Hindlimb muscle (tissue), 1 donor: ENCODE measurements at places on chromosomes 7 and 10. TPM values are rescaled to one million over a fixed set of nuclear protein-coding genes. Genes with fewer than 3 reads are reported as not detected.

IL6 gene
- polyA plus RNA-seq: 0.41 TPM

TAC1 gene
- 0.80 TPM for polyA plus RNA-seq

LRGUK gene
- 1.3 TPM for polyA plus RNA-seq

LOXL4 gene
- polyA plus RNA-seq: 11.5 TPM

TAS2R4 gene
- polyA plus RNA-seq: 1.6 TPM

GHRHR gene
- 0.58 TPM for polyA plus RNA-seq

WDR86 gene
- 9.8 TPM for polyA plus RNA-seq

PKD2L1 gene
- not detected for polyA plus RNA-seq

DNA sequence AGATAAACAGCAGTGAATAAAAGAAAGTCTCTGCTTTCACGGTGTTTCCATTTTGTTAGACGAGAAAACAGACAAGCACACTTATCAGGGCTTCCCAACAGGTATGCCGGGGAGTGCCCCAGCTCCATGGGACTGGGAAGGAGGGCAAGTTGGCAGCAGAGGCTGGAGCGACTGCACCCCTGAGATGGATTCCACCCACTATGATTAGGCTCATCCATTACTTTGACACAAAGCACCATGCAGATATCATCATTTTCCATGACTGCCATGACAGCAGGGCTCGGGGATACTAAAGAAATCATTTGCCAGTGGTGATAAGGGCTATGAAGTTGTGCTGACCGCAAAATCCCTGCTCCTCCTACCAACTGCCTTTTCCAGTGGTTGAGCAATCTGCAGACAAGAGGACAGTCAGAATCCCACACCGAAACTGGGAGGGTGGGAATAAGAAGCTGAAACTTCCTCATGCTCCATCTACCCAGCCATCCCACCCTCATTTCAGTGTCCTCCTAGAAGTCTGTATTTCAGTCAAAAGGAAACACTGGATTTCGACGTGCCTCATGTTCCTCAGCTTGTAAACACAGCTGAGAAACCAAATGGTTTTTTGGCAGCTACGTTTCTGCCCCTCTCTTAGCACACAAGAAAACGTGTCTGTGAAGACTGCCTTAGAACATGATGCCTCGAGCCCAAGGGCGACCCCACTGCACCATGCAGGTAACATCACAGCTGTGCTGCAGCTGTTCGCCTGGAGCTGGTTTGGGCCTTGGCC is 15.5 kb downstream of the CREB3L2 start:
- DNase-seq: no peak

DNA sequence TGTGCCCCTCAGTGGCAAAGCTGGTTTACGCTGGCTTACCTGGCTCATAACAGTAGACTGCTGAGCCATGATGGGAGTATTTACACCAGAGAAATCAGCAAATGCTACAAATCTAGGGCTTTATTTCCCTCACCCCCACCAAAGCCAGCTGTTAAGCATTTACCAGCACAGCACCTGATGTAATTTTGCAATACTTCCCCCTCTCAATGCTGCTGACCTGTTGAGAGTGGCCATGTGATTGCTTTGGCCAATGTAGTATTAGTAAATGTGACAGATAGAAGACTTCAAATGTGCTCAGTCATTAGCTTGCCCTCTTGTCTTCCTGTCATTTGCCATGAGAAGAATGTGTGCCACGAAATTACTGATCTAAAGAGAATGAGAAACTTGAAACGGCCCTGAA is 46.6 kb downstream of the HERPUD2 start:
- no peak for DNase-seq

DNA sequence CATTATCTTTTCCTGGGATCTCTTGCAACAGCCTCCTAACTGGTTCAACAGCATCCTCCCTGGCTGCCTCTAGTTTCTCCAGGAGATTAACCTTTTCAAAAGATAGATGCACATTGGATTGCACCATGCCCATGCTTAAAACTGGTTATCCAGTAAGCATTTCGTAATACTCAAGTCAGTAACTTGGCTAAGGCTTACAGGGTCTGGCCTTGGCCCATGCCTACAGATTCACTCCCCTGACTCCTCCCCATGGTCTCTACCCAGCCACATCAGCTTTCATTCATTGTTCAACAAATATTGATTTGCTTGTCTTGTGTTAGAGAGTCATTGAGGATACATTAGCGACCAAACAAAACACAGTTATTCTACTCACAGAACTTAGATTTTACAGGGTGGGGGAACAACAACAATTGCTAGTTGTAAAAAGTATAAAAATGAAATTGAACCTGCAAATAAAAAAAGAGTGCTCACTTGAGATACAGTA is 1.8 kb upstream of the KIF20B start:
- DNase-seq: no peak

DNA sequence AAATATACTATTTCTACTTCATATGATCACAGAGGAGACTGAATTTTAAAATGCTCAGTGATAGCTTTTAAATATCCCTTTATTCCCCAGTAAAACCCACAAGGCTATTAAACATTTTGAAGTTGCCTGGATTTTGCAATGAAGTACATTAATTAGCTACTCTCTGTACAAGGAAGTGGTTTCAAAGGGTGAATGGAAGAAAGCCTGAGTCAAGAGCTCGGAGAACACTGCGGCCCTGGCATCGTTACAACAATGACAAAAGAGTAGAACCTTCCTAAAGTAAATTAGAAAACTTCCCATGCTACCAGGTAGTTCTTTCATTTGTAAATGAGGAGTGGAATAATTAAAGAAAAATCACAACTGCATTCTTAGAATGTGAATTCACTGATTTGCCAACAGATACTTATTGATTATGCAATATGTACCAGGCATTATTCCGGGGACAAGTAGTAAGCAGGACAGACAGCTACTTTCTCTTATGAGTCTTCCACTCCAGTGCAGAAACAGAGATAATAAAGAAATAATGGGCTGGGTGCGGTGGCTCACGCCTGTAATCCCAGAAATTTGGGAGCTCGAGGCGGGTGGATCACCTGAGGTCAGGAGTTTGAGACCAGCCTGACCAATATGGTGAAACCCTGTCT is 63.0 kb downstream of the ZNF22 start:
- DNase-seq: no peak

DNA sequence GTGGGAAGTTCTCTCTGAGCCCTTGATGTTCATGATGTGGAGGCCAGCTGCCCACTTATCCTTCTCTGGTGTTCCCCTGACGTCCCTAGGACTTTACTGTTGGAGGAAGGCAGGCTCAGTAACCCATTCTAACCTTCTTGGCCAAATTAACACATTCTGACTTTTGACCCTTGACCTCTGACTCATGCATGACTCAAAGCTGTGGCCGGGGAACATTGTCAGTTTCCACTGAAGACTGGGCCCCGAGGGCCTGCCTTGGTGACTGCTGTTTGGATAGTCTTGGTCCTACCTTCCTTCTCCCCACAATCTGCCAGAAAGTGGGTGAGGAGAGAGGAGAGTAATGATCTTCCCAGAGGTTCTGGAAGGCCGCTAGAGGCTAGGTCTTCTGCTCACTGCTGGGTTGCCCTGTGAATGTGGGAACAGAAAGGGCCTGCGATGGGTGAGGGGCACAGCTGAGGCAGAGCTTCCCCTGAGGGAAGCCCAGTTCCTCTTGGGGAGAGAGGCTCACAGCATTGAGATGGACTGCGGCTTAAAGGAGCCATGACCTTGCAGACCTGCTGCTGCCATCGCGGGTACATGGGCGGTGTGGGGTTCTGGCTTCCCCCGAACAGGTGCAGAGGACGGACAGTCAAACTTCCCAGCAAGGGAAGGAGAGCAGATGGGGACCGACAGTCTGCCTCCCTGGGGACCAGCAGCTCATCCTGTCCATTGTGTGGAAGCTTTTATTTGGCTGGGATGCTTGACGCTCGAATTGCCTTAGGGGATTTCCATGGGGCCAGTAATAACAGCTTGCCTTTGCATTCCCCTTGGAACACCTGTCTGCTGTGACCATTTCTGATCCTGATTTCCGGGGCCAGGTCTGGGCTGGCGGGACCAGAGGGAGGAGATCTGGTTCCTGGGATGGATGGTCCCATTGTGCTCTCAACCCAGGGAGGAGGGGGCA is 43.8 kb downstream of the ADAMTS14 start:
- no peak for DNase-seq

GRCh38 chr10:26642896-26643653 is 54.4 kb upstream of the PDSS1 start:
- no peak for DNase-seq

GRCh38 chr10:114166043-114166442 is 8.0 kb downstream of the CCDC186 start:
- DNase-seq: no peak

DNA sequence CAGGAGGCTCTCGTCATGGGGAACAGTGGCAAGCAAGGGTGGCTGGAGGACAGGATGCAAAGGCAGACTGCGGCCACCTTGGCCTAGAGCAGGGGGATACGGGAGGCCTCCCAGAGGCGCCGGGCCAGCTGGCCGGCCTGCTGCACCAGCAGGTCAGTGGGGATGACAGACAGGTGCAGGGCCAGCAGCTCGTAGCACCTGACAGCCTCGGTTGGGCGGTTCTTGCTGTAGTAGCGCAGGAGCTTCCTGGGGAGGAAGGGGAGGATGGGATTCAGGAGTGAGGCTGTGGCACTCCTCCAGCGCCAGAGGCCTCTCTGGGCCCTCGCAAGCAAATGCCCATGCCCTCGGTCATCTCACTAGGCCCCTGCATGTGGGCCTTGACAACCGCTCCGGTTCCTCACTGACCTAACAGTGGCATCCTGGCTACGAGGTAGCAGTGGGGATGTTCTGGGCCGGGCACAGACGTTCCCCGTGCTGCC is 2.5 kb upstream of the PYROXD2 start:
- no peak for DNase-seq

- DNase-seq: no peak
These were observed 192.1 kb downstream of the HGF start for GRCh38 chr7:81577642-81578340.

GRCh38 chr10:29204070-29204800 is 84.6 kb upstream of the LYZL1 start:
- DNase-seq: no peak

DNA sequence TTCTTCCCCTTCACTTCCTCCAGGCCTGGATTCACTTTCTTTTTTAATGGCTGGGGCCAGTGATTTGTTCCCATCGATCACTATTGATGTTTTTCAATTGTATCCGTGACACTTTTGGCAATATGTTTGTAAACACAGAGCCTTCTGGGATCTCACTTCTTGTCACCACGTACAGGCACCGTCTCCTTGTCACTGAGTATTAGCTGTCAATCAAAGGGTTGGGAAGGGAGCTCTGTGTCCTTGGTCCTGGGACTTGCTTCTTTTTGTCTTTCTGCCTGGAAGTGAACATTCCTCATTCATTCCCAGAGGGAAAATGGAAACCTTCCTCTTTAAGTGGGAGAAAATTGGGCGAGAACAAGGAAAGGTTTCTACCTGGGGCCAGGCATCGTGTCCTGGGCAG is 157.4 kb downstream of the PLXNA4 start:
- DNase-seq: no peak

DNA sequence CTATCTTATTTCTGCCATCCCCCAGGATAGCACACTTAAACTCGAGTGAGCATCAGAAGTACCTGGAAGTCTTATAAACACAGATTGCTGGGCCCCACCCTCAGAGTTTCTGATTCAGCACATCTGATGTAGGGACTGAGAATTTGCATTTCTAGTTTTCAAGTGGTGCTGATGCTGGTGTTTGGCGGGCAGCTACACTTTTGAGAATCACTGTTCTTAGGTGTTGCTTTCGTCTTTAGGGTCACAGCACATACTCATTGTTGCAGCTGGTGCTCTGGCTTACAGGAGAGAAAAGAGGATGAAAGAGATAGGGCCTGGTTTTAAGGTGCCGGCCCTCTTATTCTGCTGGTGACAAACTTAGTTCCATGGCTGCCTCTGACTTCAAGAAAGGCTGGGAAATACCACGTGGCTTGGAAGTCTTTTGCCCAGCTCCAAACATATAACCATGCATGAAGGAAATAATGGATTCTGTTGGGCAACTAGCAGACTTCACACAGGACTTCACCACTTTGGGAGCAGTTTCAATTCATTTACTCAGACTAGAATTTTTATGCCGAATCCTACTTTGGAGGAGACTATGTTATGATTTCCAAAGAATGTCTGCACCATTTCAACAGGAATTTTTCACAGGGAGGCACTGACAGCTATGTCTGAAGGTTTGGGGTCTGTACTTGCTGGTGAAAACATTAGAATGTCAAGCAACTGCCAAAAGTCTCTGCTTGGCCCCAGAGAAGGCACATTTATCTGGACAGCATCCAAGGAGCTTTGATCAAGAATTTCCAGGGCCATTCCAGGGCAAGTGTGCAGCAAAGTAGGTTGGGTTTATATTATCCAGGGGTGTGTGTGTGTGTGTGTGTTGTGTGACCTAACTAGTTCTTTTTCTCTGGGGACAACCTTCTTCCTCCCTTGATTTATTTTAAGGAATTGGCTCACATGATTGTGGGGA is 6.9 kb upstream of the MINDY4 start:
- DNase-seq: peak; percentile 66

DNA sequence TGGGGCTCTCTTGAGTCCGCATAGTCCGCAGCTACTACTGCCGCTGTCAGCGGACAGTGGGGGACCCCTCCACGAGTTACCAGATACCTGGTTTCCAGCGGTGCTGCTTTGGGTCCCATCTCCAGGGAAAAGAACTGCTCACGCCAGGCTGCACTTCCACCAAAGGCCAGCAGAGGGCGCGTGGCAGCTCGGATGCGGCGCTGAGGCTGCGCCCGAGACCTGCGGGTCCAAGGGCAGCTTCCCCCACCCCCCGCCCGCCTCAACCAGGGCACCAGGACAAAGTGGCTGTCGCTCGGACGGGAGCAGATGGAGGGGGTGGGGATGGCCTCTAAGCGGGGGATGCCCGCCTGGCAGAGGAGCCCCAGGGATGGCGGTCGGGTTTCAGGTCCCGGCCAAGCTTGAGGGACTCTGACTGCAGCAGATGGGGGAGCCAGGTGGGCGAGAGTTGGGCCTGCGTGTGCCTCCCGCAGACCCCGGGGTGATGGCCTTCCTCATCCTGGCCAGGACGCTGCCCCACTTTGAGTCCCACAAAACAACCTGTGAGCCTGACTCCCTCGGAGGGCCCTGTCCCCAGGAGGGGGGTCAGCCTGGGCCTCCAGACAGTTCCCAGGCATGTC is 23.8 kb upstream of the ZNF735 start:
- peak; percentile 0 for DNase-seq

- no peak for DNase-seq
These were observed 227.5 kb upstream of the CHRM2 start for GRCh38 chr7:136640977-136641376.

DNA sequence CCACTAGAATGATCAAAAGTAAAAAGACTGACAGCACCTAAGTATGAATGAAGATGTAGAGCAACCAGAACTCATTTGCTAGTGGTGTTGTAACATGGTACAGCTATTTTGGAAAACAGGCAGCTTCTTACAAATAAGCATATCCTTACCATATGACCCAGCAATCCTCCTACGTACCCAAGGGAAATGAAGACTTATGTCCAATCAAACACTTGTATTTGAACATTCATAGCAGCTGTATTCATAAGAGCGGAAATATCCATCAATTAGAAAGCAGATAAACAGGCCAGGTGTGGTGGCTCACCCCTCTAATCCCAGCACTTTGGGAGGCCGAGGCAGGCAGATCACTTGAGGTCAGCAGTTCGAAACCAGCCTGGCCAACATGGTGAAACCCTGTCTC is 53.0 kb downstream of the KLRG2 start:
- DNase-seq: no peak

GRCh38 chr7:1535701-1536454 is 5.4 kb downstream of the MAFK start:
- no peak for DNase-seq
